ENCODE measurements at places on chromosomes 4 and X.

DNA sequence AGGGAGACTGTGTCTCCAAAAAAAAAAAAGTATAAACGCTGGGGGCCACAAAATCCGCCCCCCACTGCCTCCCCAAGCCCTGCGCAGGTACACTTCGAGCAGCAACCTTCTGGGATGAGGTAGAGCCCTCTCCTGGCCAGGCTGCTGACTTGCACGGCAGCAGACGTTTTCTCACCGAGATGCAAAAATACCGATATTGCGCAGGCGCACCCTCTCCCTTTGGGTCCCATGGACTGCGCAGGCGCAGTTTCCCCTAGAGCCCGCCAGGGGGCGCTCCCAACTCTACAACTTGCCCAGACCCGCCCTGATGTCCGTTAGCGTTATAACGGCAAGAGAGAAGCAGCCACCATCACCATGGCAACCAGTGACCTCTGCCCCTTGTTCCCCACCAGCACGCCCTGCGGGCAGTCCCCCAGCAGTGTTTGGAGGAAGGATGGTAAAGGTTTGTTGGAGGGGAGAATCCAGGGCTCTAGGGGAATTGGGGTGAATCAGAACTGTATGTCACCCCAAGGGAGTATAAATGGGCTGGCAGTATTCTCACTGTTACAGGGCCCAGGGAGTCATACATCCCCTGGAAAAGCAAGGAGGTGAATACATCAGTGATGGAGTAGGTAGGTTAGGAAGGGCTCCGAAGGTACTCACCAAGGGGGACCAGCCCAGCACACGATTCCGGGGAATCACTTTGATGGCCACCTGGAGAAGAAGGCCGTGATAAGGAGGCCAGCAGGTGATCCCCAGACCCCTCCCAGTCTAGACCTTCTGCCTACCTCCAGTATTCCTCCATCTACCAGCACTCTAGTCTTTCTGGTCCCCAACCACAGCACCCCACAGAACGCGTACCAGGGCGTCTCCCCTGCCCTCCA is 1.5 kb downstream of the PIM2 start:
- peak; percentile 84 for DNase-seq

DNA sequence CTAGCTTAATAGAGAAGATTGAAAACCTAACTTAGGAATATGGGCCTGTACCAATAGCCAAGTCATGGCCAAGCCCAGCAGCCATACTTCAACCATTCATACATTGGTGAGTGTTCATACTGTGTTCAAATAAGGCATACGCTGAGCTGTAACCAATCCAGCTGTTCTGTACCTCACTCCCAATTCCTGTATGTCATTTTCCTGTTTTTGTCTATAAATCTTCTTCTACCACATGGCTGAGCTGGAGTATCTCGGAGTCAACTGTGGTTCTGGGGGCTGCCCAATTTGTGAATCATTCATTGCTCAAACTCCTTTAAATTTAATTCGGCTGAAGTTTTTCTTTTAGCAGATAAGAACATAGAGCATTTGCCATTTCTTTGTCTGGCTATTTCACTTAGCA is 195.3 kb upstream of the ANKRD50 start:
- no peak for DNase-seq

GRCh38 chrX:131724292-131724691 is 180.4 kb downstream of the OR13H1 start:
- DNase-seq, result no peak

DNA sequence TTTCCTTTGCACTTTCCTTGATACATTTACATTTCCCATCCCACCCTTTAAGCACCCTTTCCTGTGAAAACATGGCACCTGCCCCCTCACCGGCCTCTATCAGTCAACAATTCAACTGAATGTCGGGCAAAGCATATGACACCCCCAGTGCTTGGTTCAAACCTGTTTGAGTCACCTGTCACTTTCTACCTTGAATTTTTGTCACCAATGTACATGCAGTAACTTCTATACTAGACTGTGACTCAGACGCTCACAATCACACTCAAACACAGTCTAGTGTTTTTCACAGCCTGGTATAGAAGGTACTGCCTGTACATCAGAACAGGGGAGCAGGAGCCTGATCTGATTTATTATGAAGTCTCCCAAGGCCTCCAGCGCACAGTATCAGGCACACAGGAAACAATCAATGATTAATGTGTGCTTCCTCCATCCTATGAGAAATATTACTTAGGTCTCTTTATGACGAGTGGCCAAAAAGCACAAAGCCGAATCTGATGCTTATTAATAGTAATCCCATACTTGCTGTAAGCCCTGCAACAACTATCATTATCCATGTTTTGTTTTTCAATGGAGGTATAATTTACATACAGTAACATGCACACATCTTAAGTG is 49.2 kb upstream of the FAM9C start:
- no peak for DNase-seq

DNA sequence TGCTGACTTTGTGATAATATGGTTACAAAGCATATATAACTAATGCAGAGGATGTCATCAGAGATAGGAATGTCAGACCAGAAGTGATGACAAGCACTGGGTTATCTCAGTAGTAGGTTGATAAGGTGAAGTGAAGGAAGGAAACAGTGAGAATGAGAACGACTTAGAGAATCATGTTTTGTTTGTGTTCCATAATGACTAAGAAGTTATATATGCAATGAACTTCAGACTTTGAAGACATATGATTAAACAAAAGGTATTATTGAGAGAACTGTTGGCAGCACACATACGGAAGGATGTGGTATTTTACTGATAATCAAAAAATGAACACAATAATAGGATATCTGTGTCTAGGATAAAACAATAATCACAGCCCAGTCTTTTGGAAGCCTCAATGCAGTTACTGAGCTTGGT is 18.3 kb upstream of the HHIP start:
- no peak for DNase-seq

- no peak for DNase-seq
Measured at GRCh38 chr4:42101446-42101975, 50.9 kb downstream of the BEND4 start.

- no peak for DNase-seq
Measured at GRCh38 chrX:16589211-16589610, 60.7 kb upstream of the S100G start.

GRCh38 chrX:151801980-151802379 is 67.4 kb downstream of the CNGA2 start:
- no peak for DNase-seq

DNA sequence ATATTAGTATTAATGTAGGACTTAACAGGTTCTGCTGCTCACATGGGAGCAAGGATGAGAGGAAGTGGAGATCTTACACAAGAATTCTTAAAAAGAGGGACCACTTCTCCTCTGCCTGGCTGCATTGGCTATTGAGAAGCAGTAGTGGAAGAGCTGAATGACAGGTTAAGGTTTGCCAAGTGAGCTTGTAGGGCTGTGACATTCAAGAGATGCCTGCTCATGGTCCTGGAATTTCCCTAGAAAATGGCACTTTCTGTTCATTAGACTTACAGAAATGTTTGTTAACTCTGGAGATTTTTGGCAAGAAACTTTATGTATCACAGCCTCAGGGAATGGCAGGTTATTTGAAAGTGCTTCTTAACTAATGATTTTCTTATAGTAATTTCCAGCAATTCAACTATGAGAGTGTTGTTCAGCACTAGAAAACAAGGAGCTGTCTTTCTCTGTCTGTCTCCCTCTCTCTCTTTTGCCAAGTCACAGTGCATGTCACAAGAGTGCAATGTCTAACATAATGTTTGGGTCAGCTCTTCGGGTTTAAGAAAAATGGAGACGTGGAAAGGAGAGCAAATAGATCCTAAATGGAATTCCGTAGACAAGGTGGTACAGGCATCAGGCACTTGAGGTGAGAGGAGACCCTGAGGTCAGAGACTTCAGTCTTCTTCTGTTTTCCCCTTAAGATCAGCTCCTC is 8.3 kb upstream of the NAP1L5 start:
- DNase-seq, result no peak

GRCh38 chr4:24831637-24832036 is 36.3 kb downstream of the SOD3 start:
- DNase-seq, result no peak

GRCh38 chrX:10769696-10770619 is 149.6 kb upstream of the MID1 start:
- DNase-seq, result peak; percentile 18

- DNase-seq, result no peak
Measured at GRCh38 chr4:31692399-31692940, 972.3 kb downstream of the PCDH7 start.

GRCh38 chr4:124390861-124391260 is 321.7 kb downstream of the ANKRD50 start:
- no peak for DNase-seq

GRCh38 chrX:124231451-124231759 is 101.1 kb upstream of the TEX13D start:
- DNase-seq, result peak; percentile 25

- DNase-seq, result no peak
Measured at GRCh38 chr4:8585186-8585585, 5.0 kb downstream of the GPR78 start.

DNA sequence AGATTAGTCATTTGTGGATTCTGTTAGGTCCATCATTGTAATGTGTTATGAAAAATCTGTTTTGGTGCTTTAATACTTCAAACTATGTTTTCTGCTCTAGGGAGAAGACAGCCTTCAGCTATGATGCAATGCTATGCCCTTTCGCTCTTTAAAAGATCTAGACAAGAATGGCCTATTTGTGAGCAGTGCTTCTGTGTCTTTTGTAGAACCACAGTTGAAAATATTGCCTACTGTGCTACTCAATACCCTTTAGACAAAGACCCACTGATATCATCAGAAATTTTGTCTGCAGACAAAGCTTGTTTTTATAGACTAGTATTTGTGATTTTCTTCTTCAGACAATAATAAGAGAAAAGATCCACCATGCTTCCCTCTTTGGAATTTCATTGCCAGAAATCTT is 44.6 kb upstream of the SLITRK2 start:
- no peak for DNase-seq

DNA sequence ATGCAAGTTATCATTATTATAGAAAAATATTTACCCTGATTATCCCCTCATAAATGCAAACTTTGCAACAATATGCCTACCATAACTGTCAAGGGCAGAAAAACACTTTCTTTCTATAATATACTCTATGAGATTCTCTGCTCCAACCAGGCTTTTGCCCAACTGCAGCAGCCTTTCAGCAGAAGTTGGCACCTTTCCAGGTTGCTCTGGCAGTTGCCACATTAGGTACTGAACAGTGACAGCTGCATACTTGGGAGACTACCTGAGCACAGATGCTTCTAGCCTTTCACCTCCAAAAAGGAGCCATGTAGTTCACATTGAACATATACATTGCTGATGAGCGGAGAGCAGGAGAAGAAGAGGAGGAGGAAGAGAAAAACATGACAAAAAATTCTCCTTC is 69.5 kb upstream of the BRWD3 start:
- DNase-seq, result no peak

GRCh38 chr4:77699731-77700210 is 94.2 kb downstream of the CXCL13 start:
- peak; percentile 25 for DNase-seq

DNA sequence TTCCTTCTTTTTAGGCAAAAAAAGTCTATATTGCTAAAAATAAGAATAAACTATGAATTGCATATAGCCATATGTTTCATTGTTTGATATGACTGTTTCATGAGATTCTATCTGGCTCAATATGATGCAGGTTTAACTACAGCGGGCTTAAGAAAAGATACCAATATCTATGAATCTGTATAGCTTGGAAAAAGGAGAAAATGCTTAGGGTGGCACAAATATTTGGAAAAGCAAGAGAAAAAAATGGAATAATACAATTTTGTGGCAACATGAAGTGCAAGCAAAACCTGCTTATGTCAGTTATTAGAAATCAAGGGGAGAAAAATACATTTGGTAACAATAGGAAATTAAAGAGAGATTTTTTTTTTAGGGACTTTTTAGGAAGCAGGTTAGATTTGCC is 48.3 kb upstream of the NFKB1 start:
- no peak for DNase-seq

- DNase-seq, result no peak
Measured at GRCh38 chr4:53967986-53968385, 96.4 kb downstream of the CHIC2 start.

GRCh38 chr4:112836895-112837294 is 200.0 kb downstream of the LARP7 start:
- no peak for DNase-seq

GRCh38 chrX:139825618-139826017 is 107.2 kb downstream of the ATP11C start:
- DNase-seq, result no peak

DNA sequence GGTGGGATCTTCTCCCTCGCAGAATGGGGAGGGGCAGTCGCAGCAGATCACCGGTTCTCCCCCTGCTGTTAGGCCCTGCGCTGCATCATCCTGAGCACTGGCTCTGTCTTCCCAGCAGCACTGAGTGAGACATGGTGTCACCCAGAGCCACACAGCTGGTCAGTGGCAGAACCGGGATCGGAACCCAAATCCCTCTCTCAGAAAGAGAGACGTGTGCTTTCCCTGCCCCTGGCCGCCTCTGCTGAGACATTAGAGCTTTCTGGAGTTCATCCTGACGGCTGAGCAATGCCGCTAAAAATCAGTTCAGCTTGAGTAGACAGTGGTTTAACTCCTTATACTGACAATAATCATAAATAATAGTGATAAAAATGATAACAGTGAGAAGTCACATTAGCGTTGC is 87.9 kb downstream of the EVC start:
- no peak for DNase-seq

GRCh38 chr4:183599284-183599683 is 59.7 kb downstream of the RWDD4 start:
- no peak for DNase-seq

- no peak for DNase-seq
Measured at GRCh38 chr4:82430964-82431745, 765 bp downstream of the ENOPH1 start.

DNA sequence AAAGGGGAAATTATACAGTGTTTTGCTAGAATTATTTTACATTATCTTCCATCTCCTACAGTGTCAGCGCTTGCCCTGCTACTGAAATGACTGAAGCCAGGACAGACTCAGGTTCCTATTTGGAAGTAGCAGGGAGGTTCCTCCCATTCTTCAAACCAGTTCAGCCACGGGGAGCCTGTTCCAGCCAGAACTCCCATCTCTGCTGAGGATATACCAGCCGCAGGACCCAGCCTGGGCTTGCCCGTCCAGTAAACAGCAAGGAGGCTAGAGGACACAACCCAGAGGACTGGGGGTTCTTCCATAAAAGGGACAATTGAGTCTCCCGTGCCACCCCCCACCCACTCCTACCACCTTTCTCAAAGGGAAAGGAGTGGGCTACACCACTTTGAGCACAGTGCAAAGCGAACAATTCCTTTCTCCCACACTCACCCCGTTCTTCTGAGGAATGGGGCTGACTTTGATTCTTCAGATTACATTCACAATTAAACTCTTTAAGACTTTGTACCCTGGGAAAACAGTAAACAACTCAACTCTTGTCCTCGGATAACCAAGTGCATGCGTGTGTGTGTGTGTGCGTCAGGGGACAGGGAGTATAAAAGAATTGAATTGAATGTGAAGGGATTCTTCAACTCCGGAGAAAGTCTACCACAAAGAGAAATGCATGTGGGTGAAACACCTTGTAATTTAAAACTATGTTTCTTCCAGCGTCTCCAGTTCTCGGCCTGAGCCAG is 31.0 kb upstream of the PPARGC1A start:
- DNase-seq, result no peak

- peak; percentile 84 for DNase-seq
Measured at GRCh38 chr4:24419181-24420034, 164.9 kb downstream of the DHX15 start.

All from neural crest cell (in vitro differentiated cells).